ENCODE measurements at places on chromosomes 13 and 19. TPM values are rescaled to one million over a fixed set of nuclear protein-coding genes. Genes with fewer than 3 reads are reported as not detected.

DNA sequence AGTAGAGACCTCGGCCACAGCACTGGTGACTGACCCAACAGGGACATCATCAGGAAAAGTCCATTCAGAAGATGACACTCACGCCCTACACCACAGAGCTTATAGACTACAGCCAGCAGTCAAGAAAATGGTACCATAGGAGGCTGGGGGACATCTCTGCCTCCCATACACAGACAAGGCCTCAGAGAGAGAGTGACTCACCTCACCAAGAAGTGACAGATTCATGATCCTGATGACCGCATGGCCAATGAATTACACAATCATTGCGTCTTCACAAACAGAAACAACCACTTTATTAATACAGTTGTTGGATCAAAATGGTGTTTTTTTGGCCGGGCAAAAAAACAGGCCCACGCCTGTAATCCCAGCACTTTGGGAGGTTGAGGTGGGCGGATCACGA, 260.8 kb upstream of the TSHZ3 start:
- peak; percentile 22 for DNase-seq

- DNase-seq: no peak
Observed at GRCh38 chr13:67143544-67144115, 86.5 kb downstream of the PCDH9 start.

DNA sequence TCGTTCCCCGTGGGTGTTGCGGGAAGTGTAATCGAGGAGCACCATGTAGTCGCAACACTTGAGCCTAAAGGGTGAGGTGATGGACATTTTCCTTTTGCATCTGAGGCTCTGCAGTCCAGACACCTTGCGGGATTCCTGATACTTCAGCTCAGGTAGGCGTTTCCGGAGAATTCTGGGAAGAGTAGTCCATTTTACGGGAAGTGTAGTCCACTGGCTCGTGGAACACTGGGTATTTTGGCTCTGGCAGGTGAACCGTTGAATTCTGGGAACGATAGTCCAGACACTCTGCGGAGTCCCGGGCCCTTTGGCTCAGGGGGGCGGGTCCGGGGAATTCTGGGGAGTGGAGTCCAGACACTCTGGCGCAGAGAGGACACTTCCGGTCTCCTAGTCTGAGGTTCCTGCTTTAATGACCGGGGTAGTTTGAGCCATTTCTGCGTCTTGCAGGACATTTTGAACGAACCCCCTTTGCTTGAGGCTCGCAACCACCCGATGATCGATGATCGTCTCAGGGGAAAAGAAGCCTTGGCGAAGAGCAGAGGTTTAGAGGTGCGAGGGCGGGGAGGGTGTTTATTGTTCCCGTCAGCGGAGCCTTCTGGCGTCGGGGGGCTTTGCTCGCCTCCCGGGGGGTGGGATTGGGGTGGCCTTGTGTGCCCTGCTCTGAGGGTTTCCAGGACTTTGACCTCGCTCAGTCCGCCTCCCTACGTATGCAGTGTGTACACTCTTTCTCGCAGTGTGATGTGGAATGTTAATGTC, at the start of gene ZNF223:
Gene ZNF223 (plus strand): TSS at position 387 of the 753 bp plus-strand sequence. CDS start 3,141 bp downstream, outside the sequence.
- DNase-seq: peak; percentile 91

DNA sequence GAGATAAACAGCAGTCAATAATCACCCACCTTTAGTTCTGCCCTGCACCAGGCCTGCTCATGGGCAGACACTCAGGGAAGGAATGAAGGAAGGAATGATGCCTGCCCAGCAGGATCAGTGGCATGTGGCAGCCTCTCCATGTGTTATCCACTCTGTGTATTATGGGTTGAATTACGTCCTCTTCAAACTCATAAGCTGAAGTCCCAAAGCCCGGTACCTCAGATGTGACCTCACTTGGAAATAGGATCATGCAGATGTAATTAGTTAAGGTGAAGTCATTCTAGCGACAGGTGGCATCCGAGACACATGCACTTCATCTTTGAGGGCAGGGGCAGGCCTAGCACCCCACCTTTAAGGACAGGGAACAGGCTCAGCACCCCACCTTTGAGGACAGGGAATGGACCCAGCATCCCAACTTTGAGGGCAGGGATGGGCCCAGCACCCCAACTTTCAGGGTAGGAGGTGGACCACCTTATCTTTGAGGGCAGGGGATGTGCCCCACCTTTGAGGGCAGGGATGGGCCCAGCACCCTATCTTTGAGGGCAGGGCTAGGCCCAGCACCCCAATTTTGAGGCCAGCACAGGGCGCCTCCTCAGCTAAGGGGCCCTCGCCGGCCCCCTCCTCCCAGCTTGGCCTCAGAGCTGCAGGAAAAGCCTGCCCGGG, 127.6 kb downstream of the URI1 start:
- DNase-seq: no peak

DNA sequence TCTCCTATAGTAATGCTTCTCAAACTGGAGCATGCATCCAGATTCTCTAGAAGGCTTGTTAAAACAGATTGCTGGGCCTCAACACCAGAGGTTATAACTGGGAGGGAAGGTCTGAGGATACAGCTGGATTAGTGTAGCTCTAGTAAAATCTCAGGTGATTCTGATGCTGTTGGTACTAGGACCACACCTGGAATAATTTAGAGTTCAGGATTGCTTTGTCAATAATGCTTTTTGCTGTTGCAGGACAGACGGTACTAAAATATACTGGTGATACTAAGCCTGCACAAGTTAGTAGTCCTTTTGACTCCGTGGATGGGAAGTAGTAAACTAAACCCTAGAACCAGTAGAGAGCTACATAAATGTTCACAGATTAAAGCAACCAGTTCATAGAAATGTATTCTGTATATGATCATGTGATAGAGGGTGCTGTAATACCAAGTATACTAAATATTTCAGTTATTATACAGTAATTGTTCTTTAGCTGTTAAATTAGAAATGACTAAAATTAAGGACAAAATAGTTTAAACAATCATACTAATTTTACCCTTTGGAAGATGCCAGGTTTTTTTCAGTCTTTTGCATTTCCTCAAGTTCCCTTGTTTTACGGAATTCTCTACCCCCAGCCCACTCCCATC, 258.2 kb upstream of the STARD13 start:
- no peak for DNase-seq

- DNase-seq: peak; percentile 82
Observed at GRCh38 chr19:9323557-9323918, 441 bp upstream of the ZNF559 start.

DNA sequence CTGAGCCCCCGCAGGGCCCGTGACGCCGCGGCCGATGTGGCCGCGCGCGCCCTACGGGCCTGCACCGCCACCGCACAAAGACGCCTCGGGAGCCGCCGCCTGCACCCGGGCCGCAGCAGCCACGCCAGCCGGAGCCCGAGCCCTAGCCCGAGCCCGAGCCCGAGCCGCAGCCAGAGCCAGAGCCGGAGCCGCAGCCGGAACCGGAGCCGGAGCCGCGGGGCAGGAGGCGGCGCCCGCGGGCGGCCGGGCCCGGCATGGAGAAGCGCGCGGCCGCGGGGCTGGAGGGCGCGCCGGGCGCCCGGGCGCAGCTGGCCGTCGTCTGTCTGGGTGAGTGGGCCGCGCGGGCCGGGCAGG, 379 bp downstream of the LRP3 start:
- no peak for DNase-seq

DNA sequence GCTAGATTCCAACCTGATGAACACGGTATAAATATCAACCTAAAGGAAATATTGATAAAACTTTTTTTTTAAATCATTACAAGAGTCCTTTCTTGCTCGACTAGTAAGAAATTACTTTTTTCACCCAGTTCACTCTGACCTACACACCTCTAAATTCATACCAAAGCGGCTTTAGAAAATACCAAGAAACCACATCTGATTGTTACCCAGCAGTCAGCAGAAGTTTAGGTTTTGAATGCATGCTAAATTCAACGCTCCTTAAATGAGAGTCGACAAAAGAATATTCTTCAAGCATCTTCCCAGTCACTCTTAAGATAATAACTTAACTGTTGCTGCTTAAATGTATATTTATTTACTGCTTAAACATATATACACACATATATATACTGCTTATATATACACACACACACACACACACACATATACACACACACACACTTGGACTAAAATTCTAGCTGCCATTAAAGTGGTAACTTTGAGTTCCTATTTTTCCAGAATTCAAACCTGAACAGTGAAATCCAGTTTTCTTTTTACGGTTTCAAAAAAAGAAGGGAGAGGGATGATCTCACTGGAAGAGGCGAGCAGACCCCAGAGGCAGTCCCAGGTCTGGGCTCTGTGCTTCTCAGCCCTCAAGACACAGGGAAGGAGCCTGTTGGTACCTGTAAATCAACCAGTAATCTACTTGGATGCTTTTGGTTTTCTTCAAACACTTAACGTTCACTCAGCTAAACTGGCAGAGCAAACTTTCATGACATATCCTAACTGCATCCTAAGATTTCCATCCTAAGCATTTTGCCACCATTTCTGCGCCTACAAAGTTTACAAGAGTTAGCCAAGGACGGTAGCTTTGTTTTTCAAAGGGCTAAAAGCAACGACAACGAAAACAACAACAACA, 1.7 kb downstream of the STK24 start:
- DNase-seq: peak; percentile 49

DNA sequence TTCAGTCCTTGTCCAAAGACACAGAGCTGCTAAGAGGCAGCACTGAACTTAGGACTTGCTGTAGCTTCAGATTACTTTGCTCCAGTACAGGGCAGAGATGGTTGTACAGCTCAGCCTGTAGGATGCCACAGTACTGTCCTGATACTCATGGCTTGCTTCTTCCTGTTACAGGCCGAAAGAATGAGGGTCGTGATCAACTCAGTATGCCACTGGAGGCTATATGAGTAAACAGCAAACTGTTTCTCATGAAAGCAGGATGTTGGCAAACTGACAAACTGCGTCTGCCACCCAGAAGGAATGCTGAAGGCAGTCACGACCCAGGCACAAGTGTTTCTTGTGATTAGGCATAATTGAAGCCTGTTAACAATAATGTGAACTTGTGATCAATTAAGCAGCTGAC, 2.8 kb downstream of the ZNF749 start:
- no peak for DNase-seq

DNA sequence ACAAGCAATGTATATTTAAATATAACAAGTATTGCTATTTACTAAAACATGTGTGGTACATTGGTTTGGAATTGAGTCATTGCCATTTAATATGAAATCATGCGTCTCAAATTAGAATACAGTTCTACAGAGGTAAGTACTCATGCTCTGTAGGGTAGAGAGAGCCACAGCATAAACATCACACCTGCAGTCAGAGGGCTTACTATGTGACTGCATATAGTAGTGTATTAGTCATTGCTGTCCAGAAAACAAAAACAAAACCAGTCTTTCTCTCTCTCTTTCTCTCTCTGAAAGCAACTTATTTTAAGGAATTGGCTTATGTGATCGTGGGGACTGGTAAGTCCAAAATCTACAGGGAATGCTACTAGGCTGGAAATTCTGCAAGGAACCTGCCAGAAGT, 370.3 kb downstream of the GPC5 start:
- DNase-seq: no peak

- DNase-seq: no peak
Observed at GRCh38 chr13:36666477-36667229, 7.2 kb upstream of the SERTM1 start.

GRCh38 chr13:25753976-25754375, 297.8 kb downstream of the SHISA2 start:
- no peak for DNase-seq

DNA sequence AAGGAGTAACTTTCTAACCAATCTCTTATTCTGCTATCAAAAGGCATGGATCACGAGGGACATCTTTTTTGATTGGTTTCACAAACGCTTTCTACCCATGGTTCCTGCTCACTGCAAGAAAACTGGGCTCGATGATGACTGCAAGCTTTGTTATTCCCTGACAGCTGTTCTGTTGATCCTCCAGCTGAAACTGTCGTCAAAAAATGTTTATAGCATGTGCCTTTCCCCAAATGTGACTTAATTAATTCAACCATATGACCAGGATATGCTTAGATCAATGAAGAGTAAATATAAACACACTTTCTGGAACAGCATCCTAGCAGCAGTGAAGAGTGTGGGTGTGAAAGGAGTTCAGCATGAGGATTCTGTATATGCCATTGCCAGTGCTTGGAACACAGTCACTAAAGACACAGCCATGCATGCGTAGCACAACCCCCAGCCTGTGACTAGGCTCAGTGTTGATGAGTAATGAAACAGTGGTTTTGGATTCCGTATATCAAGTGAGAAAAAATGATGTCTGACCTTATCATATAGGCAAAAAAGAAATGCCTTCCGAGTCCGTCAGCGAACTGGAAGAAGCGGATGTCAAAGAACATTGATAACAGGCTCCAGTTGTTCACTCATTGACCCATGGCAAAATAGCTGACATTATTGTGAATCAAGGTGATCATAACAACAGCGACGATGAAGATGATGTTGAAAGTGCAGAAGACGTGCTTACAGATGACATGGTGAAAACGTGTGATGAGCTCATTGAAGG, 347.4 kb downstream of the FGF9 start:
- no peak for DNase-seq

Gene ZNF432
- 7.4 TPM for total RNA-seq

Gene RGL3
- total RNA-seq: 1.3 TPM

Gene RXFP2
- not detected for total RNA-seq

Gene KLK6
- not detected for total RNA-seq

Gene SLITRK1
- not detected for total RNA-seq

Gene ARHGAP45
- total RNA-seq: 0.43 TPM

Gene ZIC2
- not detected for total RNA-seq

Gene FFAR2
- not detected for total RNA-seq

Gene LYPD3
- 0.43 TPM for total RNA-seq

Data from fibroblast of villous mesenchyme (primary cell).